ENCODE measurements at places on chromosomes 6 and 20. TPM values are rescaled to one million over a fixed set of nuclear protein-coding genes. Genes with fewer than 3 reads are reported as not detected.

KPNA5 gene
- total RNA-seq, result 14.8 TPM

DSP gene
- 123 TPM for total RNA-seq

TDRD6 gene
- 0.08 TPM for total RNA-seq

TBC1D22B gene
- total RNA-seq, result 8.2 TPM

DNA sequence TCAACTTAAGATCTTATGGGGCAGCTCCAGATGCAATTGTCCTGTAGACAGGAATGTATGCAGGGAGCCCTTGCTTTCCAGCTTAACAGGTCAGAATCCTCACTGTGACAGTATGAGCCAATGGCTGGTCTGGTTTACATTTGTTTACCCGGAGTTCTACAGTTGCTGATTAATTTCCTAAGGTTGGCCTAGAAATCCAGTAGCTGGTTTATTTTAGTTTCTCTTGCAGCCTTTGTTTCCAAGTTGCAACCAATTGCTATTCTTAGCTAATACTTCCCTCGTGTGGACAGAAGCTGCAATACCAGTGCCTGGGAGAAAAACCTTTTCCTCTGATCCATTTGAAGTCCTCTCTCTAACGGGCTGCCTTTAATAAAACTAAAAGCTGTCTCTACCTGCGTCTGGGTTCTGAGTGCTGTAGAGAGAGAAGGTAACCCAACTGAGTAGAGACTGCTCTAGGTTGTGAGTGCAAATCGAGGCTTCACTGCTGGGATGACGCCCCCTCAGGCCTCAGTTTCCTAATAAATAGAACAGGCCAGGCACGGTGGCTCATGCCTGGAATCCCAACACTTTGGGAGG lies 45.9 kb downstream of the ZNF217 start:
- H3K4me1 ChIP-seq, result no peaks in the 10 kb centered on the region
- no peaks in the 10 kb centered on the region for H3K36me3 ChIP-seq
- no peak overlapping the region for H3K27ac ChIP-seq
- DNase-seq, result peak; percentile 78

DNA sequence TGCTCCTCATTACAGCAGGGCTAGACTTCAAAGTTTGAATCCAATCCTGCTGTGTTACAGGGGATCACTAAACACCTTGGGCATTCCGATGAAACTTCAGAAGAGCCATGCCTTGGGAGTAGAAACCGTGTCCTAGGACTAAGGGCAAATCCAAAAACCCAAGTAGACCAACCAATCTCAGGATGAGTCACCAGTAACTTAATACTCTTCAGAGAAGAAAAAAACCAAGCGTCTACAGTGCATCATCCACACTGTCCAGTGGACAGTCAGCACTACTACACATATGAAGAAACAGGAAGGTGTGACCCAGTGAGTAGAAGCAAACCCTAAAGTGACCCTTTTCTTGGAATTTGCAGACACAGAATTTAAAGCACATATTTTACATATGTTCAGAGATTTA lies 39.5 kb upstream of the VAPB start:
- H3K36me3 ChIP-seq, result peaks cover 4% of the 10 kb centered on the region
- no peaks in the 10 kb centered on the region for H3K27me3 ChIP-seq
- H3K27ac ChIP-seq, result no peak overlapping the region
- H3K4me3 ChIP-seq, result no peak overlapping the region
- no peaks in the 10 kb centered on the region for H3K4me1 ChIP-seq

DNA sequence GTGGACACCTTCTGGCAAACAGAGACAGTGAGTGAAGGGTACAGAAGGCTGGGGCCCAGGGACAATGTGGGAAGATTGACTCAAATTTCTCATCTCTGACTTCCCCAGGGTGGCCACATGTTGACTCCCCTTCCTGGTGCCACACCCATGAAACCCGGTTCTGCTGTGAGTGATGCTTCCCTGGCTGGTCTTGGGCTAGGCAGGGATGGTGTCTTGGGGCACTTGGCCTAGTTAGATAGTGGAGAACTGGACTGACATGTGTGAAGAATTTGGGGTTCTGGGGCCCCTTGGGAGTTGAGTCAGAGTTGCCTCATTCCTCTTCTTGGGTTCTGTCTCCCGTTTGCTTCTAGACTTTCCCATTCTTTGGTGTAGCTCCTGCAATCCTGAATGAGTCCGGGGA lies 34.2 kb downstream of the GSS start:
- H3K36me3 ChIP-seq, result no peaks in the 10 kb centered on the region
- H3K4me1 ChIP-seq, result peaks cover 8% of the 10 kb centered on the region
- H3K27me3 ChIP-seq, result no peaks in the 10 kb centered on the region
- H3K27ac ChIP-seq, result no peak overlapping the region
- no peak overlapping the region for H3K4me3 ChIP-seq
- DNase-seq, result no peak

DNA sequence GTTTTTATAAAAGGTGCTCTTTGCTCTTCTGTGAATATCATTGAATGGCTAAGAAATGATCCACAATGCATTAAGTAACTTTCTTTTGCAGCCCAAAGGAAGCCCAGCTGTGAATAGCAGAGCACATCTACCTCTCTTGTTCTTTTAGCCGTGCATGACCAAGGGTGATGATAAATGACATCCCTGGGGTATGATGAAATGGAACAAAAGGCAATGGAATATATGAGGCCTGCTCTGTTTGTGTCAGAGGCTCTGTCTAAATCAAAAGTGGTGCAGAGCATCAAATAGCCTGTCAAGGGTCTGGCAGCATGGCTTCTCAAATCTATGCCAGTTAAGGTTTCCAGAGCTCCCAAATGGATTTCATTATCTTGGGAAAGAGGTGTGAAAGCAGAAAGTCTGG lies 362.6 kb upstream of the RNF217 start:
- no peaks in the 10 kb centered on the region for H3K36me3 ChIP-seq
- no peak overlapping the region for H3K27ac ChIP-seq
- H3K27me3 ChIP-seq, result no peaks in the 10 kb centered on the region
- no peak overlapping the region for H3K4me3 ChIP-seq

DNA sequence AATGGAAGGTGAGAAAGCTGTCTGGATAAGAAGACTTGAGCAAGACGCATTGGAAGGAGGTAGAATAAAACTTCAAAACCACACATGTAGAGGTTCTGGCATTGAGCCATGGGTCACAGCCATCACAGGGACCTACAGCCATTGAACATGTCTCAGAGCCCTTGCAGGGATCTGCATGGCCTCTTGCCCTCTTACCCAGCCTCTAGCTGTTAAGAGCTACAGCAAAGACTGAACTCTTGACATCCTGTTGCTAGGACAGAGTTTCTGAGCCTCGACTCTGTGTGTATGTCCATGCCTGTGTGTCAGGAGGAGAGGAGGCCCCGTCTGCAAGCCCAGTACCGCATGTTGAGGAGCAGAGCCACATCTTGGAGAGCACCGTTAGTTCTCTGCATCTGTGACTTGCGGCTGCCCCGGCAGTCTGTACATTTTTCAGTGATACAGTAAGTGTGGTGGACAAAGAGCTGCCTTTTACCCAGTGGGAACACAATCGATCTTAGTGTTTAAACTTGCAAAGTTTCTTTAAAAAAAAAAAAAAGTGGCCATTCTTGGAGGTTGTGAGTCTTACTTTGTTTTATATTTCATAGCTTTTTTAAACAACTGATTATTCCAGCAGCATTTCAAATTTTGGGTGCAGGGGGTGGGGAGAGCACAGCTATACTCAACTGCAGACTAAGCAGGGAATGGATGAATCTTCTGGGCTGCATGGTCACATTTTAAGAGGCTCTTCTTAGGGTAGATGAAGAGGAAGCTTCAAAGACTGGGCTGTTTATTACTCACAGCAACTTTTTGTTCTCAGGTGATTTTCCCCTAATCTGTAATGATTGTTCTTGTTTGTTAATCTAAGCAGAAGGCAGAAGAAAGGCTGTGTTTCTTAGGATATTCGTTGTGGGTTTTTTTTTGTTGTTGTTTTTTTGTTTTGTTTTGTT lies 88.5 kb downstream of the TBC1D7 start:
- H3K27me3 ChIP-seq, result no peaks in the 10 kb centered on the region
- no peak overlapping the region for H3K4me3 ChIP-seq
- no peaks in the 10 kb centered on the region for H3K36me3 ChIP-seq
- no peak overlapping the region for H3K27ac ChIP-seq
- H3K4me1 ChIP-seq, result peaks cover 6% of the 10 kb centered on the region
- no peak for DNase-seq

Measured in hepatocyte (in vitro differentiated cells).